ENCODE measurements at places on chromosomes 6 and 20. TPM values are rescaled to one million over a fixed set of nuclear protein-coding genes. Genes with fewer than 3 reads are reported as not detected.

Gene THBD
- total RNA-seq = 36.4 TPM

Gene CCR6
- not detected for total RNA-seq

Gene DOK5
- total RNA-seq = 2.0 TPM

DNA sequence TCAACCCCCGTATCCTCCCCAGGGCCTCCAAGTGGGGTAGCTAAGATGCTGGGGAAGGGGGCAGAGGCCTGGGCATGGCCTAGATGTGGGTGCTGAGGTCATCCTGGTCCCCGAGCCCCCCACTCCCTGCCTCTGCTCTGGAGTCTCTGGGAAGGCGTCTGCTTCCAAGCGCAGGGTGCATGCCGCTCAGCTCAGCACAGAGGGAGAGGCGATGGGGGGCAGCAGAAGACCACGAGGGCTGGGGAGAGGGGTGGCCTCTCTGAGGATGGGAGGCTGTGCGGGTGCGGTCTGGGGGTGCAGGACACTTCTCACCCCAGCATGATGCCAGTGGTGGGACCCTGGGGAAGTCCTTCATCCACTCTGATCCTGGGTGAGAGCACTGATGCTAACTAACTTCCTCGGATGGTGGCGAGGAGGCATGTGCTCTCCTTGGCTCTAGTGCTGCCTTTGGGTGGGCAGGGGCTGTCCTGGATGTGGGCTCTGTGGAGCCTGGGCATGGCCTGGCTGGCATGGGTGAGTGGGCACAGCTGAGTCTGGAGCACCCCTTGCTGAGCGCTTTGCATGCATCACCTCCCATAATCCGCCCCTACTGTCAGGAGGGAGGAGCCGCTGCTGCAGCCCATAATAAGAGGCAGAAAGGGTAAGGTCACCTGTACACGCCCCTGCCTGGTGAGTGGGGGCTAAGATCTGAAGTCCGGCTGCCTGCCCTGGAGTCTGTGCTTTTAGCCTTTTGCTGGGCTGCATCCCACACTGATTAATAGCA, 34.7 kb downstream of the EFCAB8 start:
- no peak for ATAC-seq

GRCh38 chr6:56741472-56741871, 98.8 kb upstream of the DST start:
- no peak for ATAC-seq

DNA sequence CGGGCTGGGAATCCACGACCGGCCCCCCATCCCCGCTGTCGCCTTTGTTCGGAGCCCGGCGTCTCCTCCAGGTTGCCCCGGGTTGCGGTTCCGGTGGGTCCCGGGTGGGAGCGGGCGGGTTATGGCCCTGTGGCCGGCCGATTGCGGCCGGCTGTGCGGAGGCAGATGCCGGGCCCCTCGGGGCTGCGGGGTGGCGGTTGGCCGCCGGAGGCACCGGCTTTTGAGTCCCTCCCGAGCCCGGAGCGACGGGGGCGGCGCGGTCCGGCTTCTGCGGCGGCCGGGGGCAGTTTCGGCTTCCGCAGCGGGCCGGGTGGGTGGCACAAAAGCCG, 431 bp downstream of the LOC128125822 start:
- peak; percentile 10 for ATAC-seq

DNA sequence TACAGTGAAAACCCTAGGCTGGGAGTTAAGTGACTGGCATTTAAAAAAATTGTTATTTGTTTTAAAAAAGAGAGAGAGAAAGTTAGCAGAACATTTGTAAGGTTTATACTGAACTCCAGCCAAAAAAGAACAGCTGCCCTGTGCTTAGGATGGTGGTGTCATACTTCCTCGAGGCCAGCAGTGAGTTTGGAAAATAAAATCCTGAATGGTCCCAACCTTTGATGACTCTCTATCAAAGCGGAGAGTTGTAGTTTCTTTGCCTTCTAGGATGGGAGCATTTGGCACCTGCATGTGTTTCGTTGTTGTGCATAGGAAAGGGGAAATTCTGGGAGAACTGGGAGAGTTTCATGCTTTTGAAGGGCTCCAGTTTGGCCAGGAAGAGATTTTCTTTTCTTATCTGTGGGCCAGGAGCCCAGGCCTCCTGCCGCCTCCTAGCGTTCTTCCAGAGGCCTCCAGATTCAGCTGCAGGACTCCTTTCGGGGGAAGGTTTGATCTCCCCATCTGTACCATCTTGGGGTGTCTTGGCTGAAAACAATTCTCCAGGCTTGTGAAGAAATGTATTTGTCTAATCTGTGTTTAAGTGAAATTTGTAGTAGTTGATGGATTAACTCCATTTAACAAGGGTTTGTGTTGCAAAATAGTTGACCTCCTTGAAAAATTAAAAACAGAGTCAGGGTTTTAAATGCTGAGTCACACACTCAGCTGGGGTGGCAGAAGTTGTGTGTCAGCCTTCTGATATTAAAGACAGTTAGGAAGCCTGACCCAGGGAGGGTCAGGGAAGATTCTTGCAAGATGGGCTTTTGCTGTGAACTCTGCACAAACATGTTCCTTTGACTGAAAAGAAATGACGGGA, 63.4 kb downstream of the TXNDC5 start:
- no peak for ATAC-seq

Gene CALHM4
- total RNA-seq = not detected

GRCh38 chr6:134888316-134888715, 61.6 kb downstream of the ALDH8A1 start:
- no peak for ATAC-seq

DNA sequence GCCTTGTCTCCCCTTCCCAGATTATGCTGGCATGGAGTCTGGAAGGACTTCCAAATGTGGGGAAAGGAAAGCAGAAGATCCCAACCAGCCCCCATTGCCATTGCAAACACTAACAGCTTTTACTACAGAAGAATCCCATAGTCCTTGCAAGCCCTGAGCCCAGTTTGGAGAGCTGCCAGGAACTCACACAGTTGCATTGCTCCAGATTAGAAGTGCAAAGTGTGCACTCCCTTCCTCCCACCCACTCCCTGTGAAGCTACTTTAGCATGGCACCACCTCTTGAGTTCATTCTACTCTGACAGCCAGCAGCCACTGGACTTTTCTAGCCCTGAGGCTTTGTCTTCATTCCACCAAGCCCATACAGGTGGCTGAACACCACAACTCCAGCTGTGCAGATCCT, 67.6 kb downstream of the SLC22A2 start:
- ATAC-seq = no peak

Data from gastroesophageal sphincter (tissue), 4 donors.